Substantia nigra (tissue), 51 donors: ENCODE measurements at places on chromosomes 1 and 21.

DNA sequence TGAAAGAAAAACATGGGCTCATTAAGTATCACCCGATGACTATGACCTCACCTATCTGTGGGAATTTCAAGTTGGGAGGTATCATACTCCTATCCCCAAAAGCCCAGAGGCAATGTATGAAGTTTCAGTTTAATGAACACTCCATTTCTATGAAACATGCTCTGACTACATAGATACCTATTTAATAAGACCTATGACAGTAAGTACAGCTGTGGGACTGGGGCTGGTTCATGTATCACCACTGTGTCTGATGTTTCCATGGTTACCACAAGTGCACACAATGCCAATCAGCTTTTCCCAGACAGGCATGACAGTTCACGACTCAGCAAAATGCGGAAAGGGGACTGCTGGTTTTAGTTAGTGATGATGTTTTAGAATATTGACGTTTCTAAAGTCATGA, 167.7 kb downstream of the SIPA1L2 start:
- no peak for DNase-seq

GRCh38 chr21:38773099-38774061, 32.3 kb upstream of the ETS2 start:
- no peak for DNase-seq

DNA sequence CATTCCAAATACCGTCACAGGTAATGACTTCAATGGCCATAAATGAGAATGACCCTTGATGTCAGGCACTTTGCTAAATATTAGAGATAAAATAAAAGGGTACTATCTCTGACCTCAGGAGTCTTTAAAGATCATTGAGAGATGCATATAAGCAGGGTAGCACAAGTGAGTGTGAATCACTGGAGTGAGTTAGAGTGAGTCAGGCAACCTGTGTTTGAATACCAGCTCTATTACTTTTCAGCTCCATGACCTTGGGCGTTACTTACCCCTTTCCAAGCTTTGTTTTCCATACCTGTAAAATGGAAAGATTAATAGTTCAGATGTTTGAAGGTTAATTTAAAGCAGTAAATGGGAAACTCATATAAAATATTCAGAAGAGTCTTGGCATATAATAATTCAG, 1058.0 kb upstream of the ADGRL4 start:
- DNase-seq = no peak

- DNase-seq = no peak
These were observed 23.1 kb downstream of the TRAF5 start for GRCh38 chr1:211349741-211350140.

- DNase-seq = no peak
These were observed 50.2 kb downstream of the UBE4B start for GRCh38 chr1:10082785-10083479.

DNA sequence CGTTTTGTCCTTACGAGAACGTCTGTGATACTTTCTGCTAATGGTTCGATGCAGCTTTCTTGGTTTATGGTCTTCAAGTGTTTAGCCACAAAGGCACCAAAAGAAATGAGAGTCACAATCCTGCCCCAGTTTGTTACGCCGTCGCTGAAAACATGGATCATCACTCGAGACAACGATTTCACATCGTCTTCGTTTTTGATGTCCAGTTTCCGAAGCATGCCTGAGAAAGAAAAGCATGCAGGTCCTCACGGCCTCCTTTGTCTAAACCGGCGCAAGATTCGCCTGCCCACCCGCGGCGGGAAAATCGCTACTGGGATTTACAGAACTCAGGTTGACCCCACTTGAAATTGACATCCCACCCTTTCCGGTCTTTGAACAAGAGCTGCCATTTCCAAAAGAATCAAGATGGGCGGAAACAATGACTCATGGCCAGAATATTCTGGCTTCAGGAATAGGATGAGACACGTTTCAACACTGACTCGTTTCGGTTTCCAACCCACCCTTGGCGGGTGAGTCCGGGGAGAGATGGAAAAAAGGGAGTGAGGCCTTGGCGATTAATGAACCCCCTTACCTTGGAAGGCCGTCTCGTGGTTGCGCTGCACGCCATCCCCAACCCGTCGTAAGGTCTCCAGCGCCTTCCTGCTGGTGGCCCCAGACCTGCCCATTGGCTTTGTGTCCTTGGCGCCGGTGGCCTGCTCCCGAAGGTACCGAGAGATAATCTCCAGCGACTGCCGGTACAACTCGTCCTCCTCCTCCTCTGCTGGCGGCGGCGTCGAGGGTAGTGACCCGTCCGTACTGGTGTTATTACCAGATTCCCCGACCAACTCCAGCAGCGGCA, 919 bp downstream of the MCL1 start:
- DNase-seq = peak; percentile 51

DNA sequence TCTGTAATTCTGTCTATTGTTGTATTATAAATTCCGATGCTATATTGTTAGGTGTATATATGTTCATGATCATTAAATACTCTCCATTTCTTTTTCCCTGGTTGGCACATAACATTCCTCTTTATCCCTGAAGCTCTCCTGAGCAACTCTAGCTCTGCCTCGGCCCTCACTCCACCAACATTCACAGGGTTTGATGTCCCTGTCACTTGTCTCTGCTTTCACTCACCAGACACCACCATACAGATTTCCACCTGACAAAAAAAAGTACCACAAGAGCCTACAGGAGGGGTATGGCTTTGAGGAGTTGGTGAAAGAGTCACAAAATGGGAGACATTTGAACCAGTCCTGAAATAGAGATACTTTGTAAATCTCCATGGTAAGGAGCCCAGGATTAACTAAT, 8.8 kb upstream of the TSPEAR start:
- DNase-seq = no peak

DNA sequence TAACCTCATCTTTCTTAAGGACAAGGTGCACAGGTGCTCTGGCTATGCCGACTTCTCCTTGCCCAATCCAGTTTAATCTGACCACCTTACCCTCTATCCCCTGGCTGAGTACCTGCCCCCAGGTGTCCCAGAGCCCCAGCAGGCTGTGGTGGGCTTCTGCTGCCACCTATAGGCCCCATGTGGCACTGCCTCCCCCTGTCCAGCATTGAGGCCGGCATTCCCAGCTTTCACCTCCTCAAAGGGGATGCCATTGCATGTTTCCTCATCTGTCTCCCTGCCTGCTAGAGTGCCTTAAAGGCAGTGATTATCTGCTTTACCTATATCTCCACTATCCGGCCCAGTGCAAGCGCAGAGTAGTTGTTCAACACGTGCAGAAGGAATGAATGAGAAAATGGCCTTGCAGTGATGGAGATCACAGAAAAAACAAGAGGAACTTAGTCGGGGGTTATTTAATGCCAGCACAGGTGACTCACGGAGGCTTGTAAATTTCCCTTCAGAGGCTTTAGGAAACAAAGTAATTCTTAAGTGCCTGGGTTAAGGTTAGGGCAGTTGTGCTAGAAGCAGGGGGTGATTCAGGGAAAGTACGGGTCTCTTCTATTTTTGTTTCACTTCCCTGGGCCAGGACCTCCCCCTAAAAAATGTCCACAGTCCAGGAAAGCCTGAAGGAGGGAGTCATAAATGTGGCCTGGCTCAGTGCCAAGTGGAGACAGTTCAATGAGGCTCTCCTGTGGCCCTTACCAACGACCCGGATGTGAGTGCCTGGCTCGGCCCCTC, 131.8 kb upstream of the NGF start:
- DNase-seq = no peak

GRCh38 chr1:88302843-88303486, 381.1 kb upstream of the PKN2 start:
- DNase-seq = no peak

DNA sequence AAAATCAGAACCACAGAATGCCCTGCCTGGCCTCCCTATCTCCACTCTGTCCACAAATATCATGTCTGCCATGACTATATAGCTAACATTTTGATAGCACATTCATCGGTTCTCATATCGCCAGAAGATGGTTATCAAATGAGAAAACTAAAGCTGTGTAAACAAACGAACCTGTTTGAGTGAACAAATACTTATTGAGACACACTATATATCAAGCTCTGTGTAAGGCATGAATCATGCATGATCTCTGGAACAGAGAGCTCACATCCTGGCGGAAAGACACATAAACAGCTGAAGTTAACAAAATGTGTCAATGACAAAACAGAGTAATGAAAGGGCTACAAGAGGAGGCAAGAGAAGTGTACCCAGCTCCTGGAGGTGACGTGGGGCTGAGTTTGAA, 13.1 kb downstream of the KCND3 start:
- DNase-seq = no peak

DNA sequence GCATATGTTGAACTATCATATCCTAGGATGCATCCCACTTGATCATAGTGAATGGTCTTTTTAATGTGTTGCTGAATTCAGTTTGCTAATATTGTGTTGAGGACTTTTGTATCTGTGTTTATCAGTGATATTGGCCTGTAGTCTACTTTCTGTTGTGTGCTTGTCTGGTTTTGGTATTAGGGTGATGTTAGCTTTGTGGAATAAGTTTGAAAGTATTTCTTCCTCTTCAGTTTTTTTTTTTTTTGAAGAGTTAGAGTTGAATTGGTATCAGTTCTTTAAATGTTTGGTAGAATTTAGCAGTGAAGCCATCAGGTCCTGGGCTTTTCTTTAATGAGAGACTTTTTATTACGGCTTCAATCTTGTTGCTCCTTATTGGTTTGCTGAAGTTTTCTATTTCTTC, 162.3 kb downstream of the VAV3 start:
- DNase-seq = no peak

DNA sequence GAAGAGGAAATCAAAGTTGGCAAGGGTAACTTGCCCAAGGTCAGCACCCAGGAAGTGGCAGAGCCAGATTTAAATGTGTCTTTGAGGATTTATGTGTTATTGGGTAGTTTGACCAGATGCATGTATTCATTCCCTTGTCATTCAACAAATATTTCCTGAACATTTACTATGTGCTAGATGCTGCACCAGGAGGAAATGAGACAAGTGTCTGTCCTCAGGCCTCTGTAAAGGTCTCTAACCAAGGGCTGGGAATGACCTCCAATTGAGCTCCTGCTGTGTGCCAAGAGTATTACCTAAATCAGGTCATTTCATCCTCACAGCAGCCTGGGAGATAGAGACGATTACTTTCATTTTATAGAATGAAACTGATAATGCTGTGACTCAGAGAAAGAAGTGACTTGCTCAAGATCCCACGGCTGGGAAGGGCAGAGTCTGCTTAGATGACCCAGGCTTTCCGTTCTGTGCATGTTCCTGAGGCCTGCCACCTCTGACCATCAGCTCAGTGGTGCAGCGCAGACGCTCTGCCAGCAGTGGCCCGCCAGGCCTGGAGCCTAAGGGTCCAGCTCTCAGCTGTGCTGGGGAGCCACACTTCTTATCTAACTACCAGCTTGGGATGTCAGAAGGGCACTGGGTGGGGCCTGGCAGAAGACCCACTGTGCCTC, 3.5 kb upstream of the TTC22 start:
- no peak for DNase-seq

- peak; percentile 33 for DNase-seq
These were observed 120.7 kb downstream of the CNIH3 start for GRCh38 chr1:224736619-224737352.

GRCh38 chr1:152886085-152886484, 8.0 kb downstream of the SMCP start:
- DNase-seq = no peak

DNA sequence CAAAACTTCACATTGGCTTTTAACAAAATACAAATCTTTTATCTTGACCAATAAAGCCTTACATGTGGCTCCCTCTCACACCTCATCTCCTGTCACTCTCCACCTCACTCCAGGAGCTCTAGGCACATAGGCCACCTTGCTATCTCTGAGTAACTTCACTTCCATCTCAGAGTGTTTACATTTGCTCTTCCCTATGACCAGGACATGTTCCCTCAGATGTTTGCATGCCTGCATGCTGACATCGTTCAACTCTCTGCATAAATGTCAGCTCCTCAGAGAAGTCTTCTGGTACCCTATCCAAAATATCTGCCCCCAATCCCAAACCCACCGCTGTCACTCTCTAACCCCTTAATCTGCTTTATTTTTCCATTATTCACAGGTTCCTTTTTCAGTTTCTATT, 110.9 kb downstream of the TOMM20 start:
- no peak for DNase-seq
